ENCODE measurements at places on chromosomes 5 and 9.

- no peak for DNase-seq
- no peak overlapping the region for H3K4me3 ChIP-seq
- H3K27ac ChIP-seq, result no peak overlapping the region
- no peaks in the 10 kb centered on the region for H3K27me3 ChIP-seq
These were observed 276.8 kb downstream of the ADAMTS6 start for GRCh38 chr5:65204966-65205365.

DNA sequence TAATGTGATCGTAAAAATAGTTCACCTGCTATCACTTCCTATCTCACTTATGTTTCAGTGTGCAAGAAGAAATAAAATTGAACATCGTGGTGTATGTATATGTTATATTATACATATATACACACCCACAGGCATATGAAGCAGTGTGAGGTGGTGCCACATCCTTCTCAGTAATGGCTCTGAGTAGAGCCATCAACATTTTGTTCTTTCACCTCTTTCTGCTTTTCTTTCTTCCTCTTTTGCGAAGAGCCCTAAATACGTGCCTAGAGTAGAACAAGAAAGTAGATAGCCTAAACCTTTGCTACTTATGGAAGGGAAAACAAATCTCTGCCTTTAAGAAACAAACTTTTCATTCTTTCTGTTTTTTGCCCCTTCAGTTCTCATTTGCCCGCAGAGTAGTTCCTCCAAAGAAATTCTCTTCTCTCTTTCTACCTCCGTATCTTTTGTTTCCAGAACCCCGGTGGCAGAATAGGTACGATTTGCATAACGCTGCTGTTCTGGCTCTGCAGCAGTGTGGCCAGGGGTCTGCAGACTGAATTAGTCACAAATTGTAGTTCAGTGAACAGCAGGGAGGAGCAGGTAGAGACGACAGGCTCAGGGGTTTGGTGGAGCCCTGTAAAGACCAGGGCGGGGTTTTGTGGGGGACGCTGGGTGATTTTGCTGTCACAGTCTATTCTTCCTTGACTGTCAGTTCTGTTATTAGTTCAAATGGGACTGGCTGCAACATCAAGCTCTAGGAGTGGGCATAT is 40.5 kb upstream of the PJA2 start:
- DNase-seq, result no peak
- no peaks in the 10 kb centered on the region for H3K4me1 ChIP-seq
- no peaks in the 10 kb centered on the region for H3K27me3 ChIP-seq
- no peaks in the 10 kb centered on the region for H3K36me3 ChIP-seq
- no peak overlapping the region for H3K27ac ChIP-seq
- no peak overlapping the region for H3K4me3 ChIP-seq

- peak; percentile 92 for DNase-seq
- no peaks in the 10 kb centered on the region for H3K27me3 ChIP-seq
- no peak overlapping the region for H3K4me3 ChIP-seq
These were observed 7.2 kb upstream of the DUSP1 start for GRCh38 chr5:172777881-172778814.

DNA sequence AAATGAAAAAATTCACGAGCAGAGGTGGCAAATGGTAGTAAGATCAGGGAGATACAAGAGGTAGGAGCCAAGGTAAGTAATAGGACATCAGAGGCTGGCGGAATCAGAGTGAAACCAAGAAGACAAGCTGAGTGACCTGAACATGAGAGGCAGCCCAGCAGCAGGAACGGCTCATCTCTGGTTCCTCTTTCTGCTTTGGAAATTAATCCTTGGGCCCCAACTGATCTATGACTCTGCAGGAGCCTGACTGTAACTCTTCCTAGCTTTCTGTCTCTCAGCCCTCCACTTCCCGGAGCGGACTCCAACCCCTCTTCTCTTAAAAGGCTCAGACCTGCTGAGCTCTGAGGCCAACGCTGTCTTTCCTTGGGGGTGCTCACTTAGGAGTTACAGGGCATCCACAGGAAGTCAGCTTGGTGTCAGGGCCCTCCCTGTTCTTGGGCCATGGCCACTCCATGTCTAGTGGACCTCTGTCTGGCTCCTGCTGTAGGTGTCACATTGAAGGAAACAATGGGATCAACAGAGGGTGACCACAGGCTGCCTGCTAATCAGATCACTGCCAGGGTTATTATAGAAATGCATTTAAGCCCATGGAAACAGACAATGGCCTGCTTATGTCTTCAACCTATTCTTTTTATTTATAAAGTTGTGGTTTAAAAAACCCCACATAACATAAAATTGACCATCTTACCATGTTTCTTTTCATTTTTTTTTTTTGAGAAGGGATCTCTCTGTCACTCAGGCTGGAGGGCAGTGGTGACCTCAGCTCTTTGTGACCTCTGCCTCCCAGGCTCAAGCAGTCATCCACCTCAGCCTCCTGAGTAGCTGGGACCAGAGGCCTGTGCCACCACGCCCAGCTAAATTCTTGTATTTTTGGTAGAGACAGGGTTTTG is 22.5 kb upstream of the SHB start:
- H3K4me1 ChIP-seq, result peaks cover 4% of the 10 kb centered on the region
- no peak overlapping the region for H3K4me3 ChIP-seq
- H3K36me3 ChIP-seq, result no peaks in the 10 kb centered on the region
- H3K27me3 ChIP-seq, result peaks cover 2% of the 10 kb centered on the region

DNA sequence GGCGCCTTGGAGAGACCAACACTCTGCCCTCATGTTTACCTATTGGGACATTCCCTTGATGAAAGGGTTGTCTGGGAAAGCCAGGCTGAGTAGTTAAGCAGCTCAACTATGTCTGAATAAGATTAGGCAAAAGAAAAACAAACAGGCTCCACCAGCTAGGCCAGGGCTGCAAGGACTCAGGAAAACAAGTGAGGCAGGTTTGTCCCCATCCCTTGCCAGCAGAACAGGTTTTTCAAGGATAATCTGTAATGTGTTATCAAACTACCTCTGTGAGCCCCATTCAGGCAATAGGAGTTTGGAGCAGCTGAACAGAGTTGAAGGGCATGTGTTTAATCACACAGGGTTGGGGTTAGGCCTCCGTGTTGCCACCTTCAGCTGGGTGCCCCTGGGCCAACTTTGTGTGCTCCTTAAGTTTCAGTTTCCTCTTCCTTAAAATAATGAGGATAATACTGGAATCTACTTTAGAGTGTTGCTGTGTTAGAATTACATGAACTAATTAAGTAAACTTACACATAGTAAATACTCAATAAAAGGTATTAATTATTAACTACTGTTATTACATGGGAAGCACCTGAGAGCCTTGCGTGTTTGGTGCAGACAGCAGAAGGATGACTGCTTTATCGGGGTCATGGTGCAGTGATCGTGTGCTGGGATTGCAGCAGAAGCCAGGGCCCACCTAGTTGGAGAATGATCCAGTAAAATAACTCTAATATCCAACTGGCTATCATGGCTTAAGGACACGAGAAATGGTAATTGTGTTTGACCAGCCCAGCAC is 72.1 kb upstream of the ATP10B start:
- DNase-seq, result no peak
- no peak overlapping the region for H3K27ac ChIP-seq
- H3K36me3 ChIP-seq, result no peaks in the 10 kb centered on the region
- H3K4me1 ChIP-seq, result no peaks in the 10 kb centered on the region
- no peak overlapping the region for H3K4me3 ChIP-seq

DNA sequence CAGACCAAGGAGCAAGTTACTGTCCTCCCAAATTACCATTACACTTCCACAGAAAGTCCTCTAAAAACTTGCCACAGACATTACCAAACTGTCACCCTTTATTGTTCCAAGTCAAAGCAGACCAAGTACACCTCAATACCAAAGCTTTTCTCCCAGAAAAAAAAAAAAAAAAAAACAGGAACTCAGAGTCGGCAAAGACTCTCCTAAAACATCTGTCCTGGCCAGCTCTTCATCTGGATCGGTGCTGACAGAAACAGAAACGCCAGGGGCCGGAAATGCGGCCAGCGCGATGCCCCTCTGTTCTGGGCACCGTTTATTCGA is 718 bp downstream of the DEPDC1B start:
- peak overlapping the region; percentile 70 for H3K4me3 ChIP-seq
- H3K36me3 ChIP-seq, result no peaks in the 10 kb centered on the region
- DNase-seq, result no peak
- peak overlapping the region; percentile 46 for H3K27ac ChIP-seq
- no peaks in the 10 kb centered on the region for H3K4me1 ChIP-seq

DNA sequence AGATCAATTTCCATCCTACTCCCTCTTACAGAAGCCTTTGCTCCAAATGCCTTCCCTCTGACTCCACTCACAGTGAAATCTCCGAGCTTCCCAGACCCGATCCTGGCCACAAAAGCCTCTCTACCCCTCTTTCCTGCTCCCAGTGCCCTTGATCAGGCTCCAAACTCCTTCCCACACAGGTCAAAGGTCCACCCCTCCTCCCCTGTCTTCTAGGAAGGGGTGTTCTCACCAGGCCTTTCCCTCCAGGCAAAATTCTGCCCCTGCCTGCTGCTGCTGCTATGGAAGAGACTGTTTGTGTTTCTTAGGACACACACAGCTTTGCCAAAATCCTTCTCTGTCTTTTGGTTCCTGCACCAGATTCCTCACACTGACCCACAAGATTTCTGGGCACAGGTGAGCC is 85.8 kb upstream of the ALDH1A1 start:
- DNase-seq, result peak; percentile 32
- H3K27me3 ChIP-seq, result no peaks in the 10 kb centered on the region
- H3K27ac ChIP-seq, result no peak overlapping the region
- H3K36me3 ChIP-seq, result no peaks in the 10 kb centered on the region

DNA sequence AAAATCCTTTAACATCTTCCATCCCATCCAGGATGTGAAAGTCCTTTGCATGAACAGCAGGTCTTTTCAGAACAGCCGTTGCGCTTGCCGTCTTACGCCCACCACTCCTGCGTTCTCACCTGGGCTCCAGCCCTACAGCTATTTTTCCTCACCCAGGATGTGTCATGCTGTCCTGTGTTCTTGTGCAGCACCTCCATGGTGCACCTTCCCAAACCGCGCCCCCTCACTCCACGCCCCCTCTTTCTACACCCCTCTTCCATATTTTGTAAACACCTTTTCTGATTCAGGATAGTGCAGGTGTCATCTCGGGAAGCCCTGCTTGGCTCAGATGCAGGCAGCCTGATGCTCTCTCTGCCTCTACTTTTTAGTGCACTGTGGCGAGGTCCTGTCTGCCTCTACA is 18.4 kb downstream of the CAMK4 start:
- H3K27me3 ChIP-seq, result peaks cover 4% of the 10 kb centered on the region
- no peaks in the 10 kb centered on the region for H3K36me3 ChIP-seq
- no peak overlapping the region for H3K27ac ChIP-seq
- no peak overlapping the region for H3K4me3 ChIP-seq
- no peak for DNase-seq

DNA sequence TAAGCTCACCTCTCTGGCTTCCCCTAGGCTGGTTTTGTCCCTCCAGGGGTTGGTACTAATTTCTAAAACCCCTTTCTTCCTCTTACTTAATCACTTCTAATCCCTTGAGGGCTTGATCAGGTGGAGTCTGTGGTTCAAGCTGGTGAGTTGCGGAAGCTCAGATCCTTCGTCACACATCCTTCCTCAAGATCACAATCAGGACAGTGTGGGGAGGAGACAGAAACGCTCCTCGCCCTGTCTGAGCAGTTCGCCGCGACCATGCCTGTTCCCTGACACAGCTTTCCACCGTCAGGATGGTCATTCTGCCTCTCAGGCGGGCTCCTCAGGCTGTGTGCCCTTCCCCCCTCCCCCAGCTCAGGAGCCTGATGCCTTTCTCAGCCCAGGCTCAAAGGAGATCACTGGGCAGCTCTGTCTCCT is 24.3 kb downstream of the CPLX2 start:
- no peak for DNase-seq
- no peaks in the 10 kb centered on the region for H3K36me3 ChIP-seq
- peaks cover 17% of the 10 kb centered on the region for H3K27me3 ChIP-seq
- no peak overlapping the region for H3K27ac ChIP-seq
- H3K4me1 ChIP-seq, result no peaks in the 10 kb centered on the region

DNA sequence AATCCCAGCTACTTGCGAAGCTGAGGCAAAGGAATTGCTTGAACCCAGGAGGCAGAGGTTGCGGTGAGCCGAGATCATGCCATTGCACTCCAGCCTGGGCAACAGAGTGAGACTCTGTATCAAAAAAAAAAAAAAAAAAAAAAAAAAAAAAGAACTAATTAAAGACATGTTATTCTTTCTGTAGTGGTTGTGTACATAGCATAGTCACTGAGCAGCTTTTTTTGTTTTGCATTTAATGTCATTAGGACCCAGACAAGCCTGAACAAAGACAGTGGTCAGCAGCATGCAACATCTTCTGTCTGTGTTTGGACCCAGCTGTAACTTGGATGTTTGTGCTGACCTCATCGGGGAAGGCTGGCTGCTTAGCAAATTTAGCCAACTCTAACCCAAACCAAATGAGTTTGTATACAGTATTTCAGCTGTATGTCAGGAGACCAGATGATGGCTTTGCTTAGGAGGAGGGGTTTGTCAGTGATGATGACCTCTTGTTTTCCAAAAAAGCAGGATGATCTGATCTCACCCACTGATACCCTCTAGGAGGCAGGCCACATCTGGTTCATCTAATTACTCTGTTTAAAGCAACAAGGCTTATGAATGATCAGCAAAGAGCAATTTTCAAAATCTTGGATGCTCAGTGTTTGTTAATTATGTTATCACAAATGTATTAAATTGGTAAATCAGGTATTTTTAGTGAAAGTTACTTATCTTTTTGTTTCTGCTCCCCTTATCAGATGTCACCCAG is 39.5 kb downstream of the SNCAIP start:
- H3K27ac ChIP-seq, result no peak overlapping the region
- H3K4me3 ChIP-seq, result no peak overlapping the region
- H3K36me3 ChIP-seq, result no peaks in the 10 kb centered on the region
- no peaks in the 10 kb centered on the region for H3K27me3 ChIP-seq
- no peaks in the 10 kb centered on the region for H3K4me1 ChIP-seq
- DNase-seq, result peak; percentile 69

DNA sequence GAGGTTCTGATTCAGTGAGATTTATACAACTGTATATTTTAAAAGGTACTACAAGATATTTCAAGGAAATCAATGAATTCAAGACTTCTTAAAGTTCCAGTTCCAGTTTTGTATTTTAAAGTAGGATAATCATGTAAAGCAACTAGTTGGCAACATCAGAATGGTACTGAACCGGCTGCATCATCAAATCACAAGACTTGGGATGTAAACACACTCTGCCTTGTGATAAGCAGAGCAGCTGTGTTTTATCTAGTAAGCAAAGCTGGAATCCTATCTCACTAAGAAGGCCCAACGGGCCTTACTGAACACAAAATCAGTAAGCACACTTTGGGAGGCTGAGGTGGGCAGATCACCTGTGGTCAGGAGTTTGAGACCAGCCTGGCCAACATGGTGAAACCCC is 327.2 kb upstream of the NREP start:
- DNase-seq, result peak; percentile 65
- H3K36me3 ChIP-seq, result no peaks in the 10 kb centered on the region
